NCI-H1417 treated with DMSO at 0.1 percent for 48 hours (cell line): ENCODE measurements at places on chromosomes 3 and 15.

GRCh38 chr15:70336425-70337009, 238.8 kb upstream of the TLE3 start:
- no peak for DNase-seq

DNA sequence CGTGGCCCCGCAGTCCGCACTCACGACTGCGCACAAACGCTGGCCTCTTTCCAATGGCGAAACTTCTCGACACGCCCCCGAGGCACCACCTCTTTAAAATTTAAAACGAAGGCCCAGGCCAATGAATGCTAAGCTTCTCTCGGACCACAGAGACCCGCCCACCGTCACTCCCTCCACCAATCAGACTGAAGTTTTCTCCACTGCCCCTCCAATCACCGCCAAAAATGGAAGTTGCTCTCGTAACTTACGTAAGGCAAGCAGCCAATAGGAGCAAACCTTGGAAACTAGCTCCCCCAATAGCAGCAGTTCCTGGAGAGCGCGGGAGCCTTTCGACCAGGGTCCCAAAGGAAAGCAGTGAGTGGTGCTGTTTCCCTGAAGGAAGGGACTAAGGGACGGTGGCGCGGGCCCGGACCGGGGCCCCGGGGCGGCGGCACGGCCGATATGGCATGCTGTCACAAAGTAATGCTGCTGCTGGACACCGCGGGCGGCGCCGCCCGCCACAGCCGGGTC, at the start of gene TICRR:
Gene TICRR (plus strand): TSS at position 324 of the 510 bp plus-strand sequence. CDS start 118 bp downstream, at position 442.
- peak; percentile 100 for DNase-seq

DNA sequence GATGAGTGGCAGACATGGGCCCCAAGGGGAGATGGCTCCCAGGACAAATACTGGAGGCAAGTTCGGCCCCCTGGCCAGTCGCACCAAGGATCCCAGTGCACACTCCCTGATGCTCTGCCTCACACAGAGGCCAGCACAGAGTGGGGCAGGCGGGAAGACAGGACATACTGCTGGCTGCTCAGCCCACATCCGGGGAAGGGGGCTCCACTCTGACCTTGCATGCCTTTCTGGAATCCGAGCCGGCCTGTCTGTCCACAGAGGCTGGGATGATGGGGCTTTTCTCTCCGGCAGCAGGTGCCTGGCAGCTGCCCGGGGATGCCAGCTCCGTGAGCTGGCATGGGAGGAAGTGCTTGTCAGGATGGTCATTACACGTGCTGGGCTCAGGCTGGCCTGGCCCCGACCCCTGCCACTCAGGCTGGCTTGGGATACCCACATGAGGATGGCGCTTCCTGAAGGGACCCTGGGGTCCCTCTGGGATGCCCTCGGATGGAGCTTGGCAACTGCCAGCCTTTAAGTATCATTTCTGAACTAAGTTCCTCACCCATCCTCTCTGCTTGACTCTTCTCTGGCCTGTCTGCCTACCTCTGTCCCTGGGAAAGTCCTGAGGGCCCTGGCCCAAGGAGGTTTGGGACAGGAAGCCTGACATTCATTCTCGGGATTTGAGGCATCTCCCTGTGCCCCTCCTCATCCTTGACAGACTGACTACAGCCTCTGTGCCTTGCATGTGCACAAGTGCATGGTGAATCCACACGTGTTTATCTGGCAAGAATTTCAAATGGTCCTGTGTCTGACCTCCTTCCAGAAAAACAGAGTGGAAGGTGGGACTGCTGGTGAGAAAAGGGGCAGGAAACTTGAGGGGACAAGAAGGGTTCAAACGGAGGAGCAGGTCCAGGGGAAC, 46.5 kb downstream of the EXOG start:
- no peak for DNase-seq

DNA sequence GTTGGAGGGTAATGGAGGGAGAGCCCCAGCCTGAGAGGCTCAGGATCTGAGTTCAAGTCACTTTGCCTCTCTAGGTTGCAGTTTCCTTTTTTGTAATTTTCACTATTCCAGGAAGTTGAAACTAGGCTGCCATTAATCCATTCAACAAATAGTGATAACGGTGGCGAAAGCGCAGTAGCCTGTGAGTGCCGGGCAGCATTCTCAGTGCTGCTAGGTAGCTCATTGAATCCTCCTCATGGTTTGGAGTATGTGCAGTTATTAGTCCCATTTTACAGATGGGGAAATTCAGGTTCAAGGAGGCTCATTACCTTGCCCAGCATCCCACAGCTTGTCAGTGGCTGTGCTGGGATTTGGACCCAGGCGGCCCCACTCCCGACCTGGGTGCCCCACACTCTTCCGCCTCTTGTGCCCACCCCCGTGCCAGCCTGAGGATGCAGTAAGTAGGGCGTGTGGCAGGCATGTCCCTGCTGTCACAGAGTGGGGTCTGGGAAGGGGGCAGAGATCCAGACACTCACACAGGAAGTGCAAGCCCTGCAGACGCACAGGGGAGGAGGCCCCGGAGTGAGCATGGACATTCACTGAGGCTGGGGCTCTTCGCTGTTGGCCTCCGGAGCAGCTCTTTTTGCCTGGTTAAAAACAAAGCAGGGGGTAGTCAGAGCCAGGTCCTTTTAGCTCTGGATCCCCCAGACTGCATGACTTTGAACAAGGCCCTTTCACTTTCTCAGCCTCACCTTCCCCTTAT, 58.8 kb downstream of the SLC6A6 start:
- DNase-seq = no peak

DNA sequence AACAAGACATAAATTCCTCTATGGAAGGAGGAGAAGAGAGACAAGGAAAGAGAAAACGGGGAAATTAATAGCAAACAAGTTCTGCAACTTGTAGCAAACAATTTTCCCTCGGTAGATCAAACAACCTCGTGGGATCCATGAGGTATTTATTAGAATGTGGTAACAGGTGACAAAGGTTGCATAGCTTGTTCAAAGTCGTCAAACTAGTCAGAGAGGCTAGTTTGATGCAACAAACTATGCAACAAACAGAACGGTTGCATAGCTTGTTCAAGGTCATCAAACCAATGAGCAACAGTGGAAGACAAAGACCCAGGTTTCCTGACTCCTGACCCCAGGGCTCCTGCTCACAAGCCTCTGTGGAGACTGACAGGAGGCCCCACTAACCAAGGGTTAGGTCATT, 20.7 kb downstream of the MB21D2 start:
- no peak for DNase-seq

- DNase-seq = no peak
These were observed 2.8 kb downstream of the UBE2E1 start for GRCh38 chr3:23808525-23808924.

DNA sequence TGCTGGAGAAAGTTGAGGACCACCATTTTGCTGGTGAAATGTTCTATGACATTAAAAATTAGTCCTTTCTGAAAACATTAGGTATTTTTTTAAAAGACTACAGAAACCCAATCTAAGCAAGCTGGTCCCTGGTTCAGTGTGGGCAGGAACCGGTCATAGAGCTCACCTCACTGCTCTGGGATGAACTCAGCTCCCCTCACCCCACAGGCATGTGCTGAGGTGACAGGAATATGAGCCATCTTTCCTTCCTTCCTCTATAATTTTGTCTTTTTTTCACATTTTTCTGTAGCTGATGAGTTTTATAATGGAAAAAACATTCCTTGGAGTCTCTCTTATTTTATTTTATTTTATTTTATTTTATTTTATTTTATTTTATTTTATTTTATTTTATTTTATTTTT, 8.2 kb upstream of the LRRC15 start:
- DNase-seq = no peak

- DNase-seq = no peak
These were observed 54.8 kb downstream of the MESD start for GRCh38 chr15:80934761-80935221.

- no peak for DNase-seq
These were observed 60.0 kb downstream of the MAGEF1 start for GRCh38 chr3:184651904-184652303.

DNA sequence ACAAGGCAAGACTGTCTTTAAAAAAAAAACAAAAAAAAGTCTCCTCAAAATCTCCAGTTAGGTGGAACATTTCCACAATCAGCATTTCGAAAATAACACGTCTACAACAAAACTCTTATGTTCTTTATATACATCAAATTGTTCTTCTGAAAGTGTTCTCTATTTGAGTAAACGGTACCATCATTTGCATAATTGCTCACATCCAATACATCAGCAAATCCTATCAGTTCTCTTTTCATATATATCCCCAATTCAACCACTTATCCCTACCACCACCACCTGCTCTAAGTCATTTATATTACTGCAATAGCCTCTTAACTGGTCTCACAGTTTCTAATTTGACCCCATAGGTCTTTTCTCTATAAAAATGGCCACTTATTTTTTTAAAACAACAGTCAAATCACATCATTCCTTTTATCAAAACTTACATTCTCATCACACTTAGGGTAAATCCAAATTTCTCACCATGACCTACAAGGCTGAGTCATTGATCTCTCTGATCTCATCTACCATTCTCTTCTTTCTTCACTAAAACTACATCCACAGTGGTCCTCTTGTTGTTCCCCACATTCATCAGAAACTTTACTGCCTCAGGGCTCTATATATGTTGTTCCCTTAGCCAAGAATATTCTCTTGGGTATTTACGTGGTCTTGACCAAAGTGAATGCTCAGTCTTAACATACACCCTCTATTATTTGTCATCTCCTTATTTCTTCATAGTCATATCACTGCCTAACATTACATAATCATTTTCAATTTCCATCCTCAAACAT, 237.0 kb downstream of the SCAPER start:
- no peak for DNase-seq

DNA sequence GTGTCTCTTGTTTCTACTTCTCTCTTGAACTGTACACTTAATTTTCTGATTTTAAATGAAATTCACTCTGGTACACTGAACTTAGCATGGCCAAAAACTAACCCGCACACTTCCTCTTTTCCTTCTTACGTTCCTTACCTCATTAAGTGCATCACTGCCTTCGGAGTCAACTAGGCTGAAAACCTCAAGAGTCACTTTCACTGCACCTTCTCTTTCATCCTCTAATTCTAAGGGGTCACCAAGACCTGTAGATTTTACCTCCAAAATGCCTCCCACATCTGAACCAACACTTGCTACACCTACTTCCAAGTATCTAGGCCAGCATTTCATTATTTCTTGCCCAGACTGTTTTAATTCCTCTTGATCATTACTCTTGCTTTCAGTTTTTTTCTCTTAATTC, 6.6 kb downstream of the CBLB start:
- no peak for DNase-seq

DNA sequence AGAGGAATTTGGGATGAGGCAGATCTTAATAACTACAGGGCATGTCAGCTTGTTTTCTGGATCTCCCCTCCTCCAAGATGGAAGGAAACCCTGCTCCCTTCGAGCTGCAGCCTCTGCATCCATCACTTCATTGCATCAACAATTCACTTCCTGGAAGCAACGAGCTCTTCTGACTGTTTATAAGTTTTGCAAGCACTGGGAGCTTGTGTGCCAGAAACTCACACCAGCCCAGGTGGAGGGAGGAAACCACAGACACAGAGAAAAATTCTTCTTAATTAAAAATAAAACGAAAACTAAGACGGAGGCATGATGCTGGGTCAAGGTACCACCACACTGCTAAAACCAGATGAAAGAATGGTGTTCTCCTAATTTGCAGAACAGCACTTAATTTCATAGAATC, 10.6 kb downstream of the LRIG1 start:
- DNase-seq = no peak

DNA sequence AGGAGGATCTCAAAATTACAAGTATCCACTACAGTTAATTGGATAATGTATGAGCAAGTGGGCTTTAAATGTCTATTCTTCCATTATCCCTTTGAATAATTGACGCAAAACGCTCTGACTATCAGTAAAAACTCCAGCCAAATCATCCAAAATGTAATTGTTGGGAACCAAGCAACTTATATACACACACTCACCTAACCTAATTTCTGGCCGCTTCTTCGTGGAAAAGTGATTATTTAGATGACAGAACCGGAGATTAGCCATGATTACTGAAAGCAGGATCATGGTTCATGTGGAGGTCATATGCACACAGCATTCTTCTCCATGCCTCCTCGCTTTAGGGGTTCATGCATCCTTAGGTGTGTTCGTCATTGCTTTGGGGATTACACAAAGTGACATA, 992.4 kb downstream of the NAALADL2 start:
- DNase-seq = no peak

DNA sequence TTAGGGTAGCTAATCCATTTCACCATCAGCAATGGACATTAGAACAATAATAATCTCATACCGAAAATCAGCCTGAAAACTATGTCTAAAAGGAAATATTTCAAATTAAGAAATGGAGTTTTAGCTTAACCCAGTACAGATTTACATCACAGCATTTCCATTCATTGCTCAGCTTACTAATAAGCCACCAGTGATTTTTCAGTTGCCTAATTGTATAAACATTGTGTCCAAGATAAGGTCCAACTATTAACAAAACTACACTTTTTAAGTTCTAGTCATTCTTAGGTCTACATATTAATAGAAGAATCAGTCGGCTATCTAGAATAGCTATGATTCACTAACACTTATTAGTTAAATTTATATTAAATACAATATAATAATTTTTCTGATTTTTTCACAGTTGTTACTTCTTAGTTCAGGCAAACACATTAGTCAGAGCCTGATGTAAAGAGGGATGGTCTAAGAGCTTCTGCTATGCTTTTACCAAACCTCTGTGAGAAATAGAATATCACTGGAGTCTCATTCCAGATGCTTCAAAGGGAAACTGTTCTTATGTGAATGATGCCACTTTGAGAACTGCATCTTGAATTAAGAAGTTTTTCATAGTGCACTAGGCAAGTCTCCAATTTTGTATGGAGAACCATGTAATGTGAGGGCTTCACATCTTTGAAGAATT, 74.1 kb downstream of the CMSS1 start:
- DNase-seq = no peak

DNA sequence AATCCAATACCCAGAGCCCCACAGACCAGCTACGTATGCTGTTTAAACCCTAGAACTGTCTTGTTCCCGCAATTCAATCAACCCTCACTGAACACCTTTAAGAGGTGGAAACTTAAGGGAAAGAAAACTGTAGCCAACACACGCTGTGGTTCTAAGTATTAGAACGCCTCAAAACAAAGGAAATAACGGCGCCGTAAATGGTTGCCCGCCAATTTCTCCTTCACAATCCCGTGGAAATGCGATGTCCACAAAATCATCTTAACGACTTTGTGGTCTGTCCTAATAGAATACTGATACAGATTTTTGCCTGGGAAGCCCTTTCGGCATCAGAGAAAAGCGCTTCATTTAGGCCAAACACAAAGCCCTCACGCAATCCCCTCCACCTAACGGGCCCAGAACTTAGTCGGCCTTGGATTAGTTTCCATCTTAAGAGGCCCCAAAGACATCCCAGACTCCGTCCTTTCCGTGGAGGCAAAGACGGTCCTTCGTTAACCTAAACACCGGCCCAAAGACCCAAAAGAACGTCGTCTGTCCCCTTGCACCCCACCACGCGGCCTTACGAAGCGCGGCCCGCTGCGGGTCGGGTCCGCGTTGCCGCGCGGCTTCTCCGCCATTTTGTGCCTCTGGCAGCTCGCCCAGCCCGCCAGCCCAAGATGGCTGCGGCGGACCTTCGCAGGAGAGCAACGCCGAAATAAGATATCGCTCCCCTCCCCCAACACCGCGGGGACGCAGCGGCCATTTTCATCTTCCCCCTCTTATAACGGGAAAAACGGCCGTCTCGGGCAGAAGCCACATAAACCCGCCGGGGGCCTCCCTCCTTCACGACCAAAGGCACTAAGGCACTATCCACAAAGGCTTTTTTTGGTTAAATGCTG, 763 bp downstream of the TRA2B start:
- peak; percentile 55 for DNase-seq

- DNase-seq = no peak
These were observed 296 bp downstream of the TPRA1 start for GRCh38 chr3:127590282-127590592.

GRCh38 chr3:72262736-72263135, 477.8 kb upstream of the PROK2 start:
- DNase-seq = no peak

- DNase-seq = no peak
These were observed 53.4 kb downstream of the FEM1B start for GRCh38 chr15:68330901-68331300.

- no peak for DNase-seq
These were observed 19.1 kb upstream of the CHST2 start for GRCh38 chr3:143100451-143100850.
